ENCODE measurements at places on chromosomes 13 and 19.

DNA sequence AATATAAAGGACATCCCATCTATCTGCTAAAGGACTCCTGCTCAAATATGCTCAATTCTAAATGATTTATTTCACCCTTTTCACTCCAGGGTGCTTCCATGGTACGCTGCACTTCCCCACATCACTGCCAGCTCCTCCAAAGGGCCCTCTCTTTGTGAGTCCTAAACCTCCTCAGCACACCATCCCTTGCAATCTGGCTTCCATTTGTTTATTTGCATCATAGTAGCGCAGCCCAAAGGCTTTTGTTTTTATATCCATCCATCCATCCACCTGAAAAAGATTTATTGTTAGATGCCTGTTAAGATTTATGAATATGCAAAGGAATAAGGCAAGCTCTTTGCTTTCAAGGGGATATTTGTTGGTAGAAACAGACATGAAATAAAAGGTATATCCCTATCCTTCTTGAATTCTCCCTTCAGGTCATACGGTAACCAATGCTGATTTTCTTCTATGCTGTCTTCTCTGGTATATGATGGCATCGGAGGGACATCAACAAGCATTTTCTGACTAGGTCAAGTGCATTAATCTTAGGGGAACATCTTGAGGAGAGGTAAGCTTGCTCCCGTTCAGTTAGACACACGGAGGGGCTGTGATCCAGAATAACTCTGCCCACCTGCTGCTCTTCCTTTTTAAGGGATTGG lies 397.6 kb downstream of the LIG4 start:
- DNase-seq = no peak

GRCh38 chr19:8355631-8356402 lies 8.1 kb upstream of the ANGPTL4 start:
- DNase-seq = no peak

- no peak for DNase-seq
Observed at GRCh38 chr13:86155756-86156155, 356.5 kb upstream of the SLITRK6 start.

DNA sequence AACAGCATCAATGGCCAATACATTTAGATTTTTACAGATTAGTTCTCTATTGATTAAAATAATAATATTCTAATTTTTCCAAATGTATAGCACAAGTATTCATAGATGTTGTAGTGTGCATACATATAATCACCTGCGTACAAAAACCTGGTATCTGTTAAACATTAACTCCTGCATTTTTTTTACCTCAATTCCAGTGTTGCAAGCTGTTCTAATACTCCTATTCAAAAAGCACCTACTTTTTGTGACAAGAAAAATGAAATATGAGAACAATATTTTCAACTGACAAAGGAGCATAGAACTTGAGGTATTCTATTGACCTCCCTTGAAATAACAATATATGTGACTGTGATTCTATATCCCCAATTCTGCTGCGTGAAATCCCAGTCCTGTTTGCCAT lies 422.9 kb upstream of the PCDH20 start:
- DNase-seq = no peak

- DNase-seq = no peak
Observed at GRCh38 chr13:49444524-49445395, 686 bp downstream of the SETDB2 start.

DNA sequence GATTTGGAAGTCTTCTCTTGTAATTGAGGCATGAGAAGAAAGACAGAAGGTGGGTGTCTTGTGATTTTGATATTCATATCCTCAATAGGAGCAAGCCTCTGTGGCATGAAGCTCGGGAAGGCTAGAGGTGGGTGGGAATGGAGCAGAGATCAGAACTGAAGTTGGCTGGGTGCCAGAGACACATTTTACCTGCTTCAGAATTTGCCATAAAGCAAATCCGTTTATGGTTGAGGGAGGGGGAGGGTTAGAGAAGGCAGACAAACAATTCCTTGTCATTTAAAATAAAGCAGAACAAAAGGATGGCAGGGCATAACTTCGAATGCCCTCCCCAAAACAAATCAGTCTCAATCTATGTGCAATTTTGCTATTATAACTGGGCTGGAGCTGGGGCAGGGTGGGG lies 305.9 kb downstream of the KLF5 start:
- DNase-seq = no peak

- DNase-seq = no peak
Observed at GRCh38 chr19:42091742-42092141, 15.8 kb downstream of the ZNF574 start.

- no peak for DNase-seq
Observed at GRCh38 chr13:92158346-92158745, 759.9 kb downstream of the GPC5 start.

DNA sequence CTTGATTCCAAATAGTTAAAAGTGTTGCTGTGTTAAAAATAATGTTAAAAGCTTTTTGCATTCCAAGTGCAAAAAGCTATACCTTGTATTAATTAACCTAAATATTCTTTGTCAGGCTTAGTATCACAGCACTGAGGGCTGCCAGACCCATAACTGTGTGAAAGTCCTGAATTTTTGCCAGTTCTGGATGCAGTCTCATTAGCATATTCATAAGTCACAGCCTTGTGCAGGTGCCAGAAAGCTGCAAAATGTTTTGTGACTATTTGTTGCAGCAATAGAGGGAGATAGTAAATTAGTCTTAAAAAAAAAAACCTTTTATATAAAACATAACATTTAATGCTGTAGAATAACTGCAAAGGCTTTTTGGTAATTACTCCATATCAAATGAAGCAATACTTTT lies 56.6 kb downstream of the SLITRK1 start:
- DNase-seq = no peak

DNA sequence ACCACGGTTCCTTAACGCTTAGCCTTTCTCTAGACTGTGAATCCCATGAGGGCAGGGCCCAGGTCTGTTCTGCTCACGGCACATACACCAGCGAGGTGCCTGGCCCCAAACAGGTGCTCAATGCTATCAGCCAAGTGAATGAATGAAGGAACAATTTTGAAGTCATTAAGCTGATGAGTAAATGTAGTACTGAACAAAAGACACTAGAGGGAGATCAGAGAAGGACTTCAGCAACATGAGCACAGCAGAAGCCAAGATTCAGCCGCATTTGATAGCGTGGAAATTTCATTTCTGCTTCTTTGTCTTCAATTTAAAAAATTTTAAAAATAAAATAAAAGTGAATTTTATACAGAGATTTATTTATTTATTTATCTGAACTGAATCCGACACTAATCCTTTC lies 20.1 kb upstream of the MYO16 start:
- DNase-seq = no peak

- DNase-seq = no peak
Observed at GRCh38 chr13:39682310-39682709, 26.8 kb downstream of the COG6 start.

DNA sequence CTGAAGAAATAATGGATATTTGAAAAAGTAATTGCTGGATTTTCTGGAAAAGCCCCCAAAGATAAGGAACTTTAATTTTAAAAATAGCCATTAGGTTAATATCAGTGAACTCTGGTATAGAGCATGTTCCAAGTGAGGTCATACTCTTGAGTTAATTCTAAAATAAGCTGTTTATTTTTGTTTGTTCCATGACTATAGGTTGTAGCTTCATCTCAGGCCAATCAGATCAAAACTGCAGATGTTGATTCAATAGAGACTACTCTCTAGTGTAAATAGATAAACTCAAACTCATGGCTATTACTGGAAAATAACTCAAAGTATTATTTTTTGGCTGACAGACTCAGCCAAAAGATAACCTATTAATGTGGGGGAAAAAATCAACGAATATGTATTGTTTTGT lies 815.1 kb downstream of the DIAPH3 start:
- no peak for DNase-seq

GRCh38 chr19:45296355-45296754 lies 26.3 kb downstream of the CKM start:
- DNase-seq = no peak

- no peak for DNase-seq
Observed at GRCh38 chr19:40542202-40542859, 34.3 kb upstream of the SHKBP1 start.

DNA sequence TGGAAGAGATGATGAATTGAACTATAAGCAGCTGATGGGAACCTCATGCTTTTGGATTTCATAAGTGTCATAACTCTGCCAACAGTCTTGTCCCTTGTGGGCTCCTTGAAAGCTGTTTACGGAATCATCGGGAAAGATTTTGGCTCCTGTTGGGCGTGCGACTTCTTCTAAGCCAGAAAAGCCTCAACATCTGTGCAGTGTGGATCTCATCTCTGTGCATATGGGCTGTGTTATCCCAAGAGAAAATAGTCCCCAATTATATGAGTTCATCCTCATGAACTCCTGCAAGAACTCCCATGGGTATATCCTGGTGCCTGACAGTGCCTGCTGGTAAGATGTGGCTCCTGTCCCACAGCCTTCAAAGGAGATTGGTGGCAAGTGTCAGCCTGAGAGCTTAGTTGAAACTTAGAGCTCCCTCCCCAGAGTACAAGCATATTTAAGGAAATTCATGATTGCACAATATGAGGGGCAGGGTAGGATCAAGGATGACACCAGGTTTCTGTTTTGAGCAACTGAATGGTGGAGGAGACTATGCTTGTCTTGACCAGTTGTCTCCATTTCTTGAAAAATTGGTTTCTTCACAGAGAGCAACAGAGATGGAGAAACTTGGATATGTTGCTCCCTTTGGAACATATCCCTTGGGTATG lies 243.5 kb downstream of the ITGBL1 start:
- no peak for DNase-seq

- DNase-seq = no peak
Observed at GRCh38 chr19:45667620-45668341, at the start of gene GIPR. TSS of gene GIPR (plus strand) at chr19:45668221. CDS start at chr19:45669521, 1,300 bp downstream.

DNA sequence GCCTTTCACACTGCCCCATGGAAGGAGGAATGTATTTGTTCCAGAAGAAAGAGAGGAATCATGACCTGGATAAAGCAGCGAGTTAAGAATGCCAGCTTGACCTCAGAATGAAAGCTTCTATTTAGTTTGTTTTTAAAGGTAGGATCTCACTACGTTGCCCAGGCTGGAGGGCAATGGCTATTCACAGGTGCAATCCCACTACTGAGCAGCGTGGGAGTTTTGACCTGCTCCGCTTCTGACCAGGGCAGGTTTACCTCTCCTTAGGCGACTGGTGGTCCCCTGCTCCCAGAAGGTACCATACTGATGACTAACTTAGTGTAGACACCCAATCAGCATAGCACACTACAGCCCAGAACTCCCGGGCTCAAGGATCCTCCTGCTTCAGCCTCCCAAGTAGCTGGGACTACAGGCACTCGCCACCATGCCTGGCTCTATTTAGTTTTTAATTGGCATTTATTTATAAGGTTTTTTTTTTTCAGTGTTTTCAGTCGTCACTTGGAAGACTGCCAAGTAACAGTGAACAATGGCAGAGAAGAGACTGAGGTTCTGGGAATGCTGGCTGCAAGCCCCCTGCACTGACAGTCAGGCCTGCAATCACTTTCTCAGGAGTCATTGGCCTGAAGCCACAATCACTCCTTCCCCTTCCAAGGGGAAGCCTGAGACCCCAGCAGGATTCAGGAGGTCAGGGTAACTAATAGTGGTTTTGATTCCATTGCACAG lies 73.1 kb downstream of the EPS15L1 start:
- DNase-seq = no peak

DNA sequence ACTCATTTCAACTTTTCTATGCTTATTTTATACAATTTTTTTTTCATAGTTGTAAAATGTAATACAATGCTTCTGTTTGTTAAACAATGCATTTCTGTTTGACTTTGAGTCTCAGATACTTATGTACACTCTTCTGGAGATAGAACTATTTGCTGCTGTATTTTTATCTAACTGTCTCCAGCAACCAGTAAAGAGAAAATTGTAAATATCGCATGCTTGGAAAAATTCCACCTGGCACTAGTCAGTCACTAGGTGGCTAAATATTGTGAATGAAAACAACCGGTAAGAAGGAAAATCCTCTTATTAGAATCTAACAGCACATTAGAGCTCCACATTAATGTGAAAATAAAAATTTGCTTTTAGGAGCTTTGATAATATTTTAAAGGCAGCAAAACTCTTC lies 876.5 kb downstream of the PCDH9 start:
- no peak for DNase-seq

DNA sequence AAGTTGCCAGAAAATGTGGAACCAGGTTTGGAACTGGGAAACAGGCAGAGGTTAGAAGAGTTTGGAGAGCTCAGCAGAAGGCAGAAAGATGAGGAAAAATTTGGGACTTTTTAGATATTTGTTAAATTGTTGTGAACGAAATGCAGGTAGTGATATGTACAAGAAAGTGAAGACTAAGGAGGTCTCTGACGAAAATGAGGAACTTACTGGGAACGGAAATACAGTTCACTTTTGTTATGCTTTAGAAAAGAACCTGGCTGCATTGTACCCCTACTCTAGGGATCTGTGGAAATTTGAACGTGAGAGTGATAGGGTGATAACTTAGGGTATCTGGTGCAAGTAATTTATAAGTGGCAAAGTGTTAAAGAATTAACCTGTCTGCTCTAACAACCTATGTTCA lies 632.4 kb downstream of the SLITRK5 start:
- no peak for DNase-seq

GRCh38 chr19:53101518-53101917 lies 1.7 kb downstream of the ZNF160 start:
- no peak for DNase-seq

DNA sequence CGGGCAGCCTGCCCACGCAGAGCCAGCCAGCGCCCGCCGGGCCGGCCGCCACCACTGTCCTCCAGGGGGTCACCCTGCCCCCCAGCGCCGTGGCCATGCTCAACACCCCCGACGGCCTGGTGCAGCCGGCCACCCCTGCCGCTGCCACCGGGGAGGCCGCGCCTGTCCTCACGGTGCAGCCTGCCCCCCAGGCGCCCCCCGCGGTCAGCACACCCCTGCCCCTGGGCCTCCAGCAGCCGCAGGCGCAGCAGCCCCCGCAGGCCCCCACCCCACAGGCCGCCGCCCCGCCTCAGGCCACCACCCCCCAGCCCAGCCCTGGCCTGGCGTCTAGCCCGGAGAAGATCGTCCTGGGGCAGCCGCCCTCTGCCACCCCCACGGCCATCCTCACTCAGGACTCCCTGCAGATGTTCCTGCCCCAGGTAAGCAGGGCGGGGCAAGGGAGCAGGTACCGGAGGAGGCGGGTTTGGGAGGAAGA lies 32.3 kb upstream of the EHD2 start:
- no peak for DNase-seq

DNA sequence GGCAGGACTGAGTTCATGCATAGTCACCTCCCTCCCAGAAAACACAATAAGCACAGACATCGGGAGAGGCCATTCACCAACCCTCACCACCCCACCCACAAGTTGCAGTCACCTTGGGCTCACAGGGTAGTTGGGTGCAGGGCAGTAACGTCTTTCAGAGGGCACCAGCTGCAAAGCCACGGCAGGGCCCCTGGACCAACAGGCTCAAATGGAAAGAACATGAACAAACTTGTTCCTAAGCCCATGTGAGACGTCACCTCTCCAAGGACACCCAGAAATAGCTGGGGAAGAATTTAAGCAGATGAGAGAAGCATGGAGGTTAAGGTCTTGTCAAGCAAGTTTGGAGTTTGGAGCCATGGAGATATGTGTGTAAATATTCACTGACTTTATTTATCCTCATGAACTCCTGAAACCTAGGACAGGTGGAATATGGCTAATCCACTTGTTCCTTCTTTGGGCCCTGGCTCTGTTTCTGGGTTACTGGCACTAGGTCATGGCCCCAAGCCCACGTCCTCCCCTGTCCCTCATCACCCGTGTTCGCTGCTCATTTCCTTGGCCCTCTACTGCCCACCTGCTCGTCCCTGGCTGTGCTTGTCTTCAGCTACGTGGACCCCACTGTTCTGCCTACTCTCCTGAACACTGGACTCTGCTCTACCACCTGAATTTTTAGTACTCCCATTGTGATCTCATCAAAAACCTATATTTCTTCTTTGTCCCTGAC lies 40.4 kb downstream of the SACS start:
- no peak for DNase-seq

GRCh38 chr13:84630476-84630875 lies 748.2 kb upstream of the SLITRK1 start:
- DNase-seq = no peak

Data from stimulated activated CD8-positive, alpha-beta memory T cell treated with anti-CD3 and anti-CD28 coated beads, Interleukin-7, amount 100 ng/mL, for 24 hours (primary cell).